Activated CD4-positive, CD25-positive, alpha-beta regulatory T cell treated with anti-CD3 and anti-CD28 coated beads, Interleukin-2, amount 50 U/mL, for 16 hours (primary cell): ENCODE measurements at places on chromosomes 3 and 15.

DNA sequence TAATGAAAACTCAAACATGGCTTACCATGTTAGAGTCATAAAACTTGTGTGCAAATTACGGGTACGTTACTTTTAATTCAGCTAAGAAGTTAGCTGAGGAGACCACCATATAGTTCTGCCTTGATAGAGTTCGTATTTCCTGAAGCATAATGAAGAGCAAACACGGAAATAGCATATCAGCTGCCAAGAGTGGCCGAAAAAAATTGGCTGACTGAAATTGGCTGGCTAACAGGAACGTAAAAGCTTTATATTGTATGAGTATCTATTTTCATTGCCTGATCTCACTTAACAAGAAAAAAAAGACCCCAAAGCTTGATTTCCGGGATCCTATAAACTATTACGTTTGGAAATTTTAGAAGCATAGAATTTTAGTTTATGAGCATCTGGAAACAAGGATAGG is 1222.9 kb downstream of the ZPLD1 start:
- DNase-seq, result no peak

GRCh38 chr15:85480923-85481322 is 100.5 kb downstream of the AKAP13 start:
- no peak for DNase-seq

DNA sequence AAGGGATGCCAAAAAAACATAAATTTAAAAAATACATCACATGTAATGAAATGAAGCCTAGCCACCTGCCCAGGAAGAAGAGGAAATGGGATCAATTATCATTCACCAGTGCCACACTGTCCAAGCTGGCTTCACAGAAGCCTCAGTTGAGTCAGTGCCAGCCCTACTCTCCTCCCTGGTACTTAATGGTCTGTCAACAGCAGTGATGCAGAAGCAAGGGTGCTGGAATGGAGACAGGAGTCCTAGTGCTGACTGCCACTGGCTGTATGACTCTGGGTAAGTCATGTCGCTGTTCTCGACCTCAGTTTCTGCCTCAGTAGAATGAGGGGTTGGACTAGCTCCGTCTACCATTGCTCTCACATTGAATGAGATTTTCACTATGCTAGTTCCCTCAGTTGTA is 78.5 kb upstream of the LARS2 start:
- no peak for DNase-seq

DNA sequence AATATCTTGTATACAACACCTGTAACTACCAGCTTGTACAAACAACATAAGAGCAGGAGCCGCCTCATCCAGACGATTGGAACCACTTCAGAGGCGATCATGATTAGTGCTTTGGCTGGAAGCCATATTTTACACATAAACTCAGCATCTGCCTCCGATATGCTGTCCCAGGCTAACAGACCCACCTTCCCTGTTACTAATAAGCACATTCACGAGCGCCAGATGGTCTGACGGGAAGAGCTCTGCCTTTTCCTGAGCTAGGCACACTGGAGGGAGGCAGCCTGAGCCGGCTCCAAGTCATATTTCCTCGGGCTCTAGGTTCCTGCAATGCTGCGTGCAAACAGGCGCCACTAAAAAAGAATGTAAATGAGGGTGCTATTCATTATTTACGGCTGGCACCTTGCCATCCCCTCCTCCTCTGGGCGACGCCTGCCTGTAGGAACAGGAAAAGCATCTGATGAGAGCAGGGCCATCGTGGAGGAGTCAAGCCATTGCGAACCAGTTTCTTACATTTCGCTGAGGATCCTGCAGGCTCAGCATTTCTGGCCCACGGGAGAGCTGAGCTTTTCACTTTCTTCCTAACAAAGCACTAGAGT is 98.2 kb downstream of the ANXA2 start:
- no peak for DNase-seq

DNA sequence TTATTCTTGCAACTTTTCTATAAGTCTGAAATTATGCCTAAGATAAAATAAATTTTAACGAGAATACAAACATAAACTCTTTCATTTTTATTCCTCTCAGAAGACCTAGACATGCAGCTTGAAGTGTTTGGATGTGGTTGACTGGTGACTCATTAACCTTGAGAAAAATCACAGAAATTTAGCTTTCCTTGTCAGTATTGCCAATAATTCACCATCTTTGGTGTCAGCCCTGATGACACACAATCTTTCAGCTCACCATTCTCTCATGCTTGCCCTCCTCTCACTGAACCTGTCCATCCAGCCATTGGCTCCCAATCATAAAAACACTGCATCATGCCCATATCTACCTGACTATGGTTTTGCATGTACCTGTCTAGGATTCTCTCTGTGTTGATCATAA is 22.6 kb upstream of the TNFAIP8L3 start:
- no peak for DNase-seq

DNA sequence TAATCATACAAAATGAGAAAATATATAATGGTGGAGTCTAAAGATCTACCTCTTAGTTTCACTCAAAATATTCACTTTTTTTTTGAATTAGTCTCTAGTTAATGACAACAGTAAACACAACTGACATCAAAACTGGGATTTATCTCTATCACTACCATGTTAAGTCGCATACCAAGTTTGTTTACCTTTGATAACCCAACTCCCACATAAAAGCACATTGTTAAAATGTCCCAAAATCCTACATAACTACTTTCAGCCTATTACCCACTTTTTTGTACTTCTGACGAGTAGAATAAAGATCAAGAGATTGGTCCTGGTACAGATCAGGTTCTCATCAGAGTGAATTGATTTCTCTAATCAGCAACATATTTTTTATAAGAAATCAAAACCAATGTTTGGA is 518.5 kb downstream of the EPHA3 start:
- no peak for DNase-seq

DNA sequence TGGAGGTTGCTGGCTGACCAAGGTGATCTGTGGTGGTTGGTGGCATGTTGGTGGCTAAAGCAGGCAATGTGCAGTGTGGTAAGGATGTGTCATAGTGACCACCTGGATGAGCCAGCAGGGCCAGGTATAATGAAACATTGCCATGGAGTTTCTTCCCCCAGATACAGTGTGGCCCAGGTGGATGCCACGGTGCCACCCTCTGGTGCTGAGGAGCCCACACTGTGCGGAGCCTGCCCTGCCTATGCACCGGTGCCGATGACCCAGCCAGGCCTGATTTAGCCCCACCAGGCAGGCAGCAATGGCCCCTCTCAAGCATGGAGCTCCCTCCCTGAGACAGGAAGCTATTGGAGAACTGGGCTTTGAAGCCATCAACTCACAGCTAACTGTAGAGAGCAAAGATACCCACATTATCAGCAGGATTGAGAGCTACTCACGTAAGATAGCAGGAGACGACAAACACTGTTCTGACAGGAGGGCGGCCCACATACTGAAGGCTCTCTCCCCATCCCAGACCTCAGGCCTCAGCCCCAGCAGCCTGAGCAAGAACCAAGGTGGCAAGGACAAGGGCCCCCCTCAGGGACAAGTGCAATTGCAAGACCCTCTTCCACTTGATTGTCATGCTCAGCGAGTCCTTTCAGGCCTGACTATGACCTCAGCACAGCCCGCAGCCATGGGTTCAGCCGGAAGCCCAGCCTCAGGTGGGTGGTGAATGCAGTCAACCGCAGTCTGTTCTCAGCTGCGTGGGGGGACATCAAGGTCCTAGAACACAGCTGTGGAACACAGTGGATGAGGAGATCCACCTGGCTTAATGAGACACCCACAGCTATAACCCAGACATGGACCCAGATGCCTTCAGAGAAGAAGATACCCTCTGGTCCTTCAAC is 82.8 kb upstream of the CDV3 start:
- peak; percentile 41 for DNase-seq

GRCh38 chr3:173531602-173532001 is 134.1 kb downstream of the NLGN1 start:
- DNase-seq, result no peak

GRCh38 chr3:190618330-190619030 is 104.6 kb downstream of the IL1RAP start:
- no peak for DNase-seq

DNA sequence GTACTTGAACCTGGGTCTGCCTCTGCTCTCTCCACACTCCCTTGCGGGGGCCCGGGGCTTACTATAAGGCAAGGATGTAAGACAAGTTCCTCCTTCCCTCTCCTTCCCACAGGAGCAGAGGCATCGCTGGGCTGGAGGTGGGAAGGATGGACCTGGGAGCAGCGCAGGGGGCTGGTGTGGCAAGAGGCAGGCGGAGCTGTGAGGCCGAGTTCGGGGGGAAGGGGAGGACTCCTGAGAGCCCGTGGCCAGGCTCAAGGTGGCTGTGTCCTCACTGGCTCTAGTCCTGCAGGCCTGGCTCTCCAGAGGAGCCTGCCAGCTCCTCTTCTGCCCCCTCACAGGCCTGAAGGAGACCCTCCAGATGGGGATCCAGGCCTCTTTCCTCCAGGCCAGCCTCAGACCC is 1.0 kb upstream of the NR2E3 start:
- DNase-seq, result no peak

DNA sequence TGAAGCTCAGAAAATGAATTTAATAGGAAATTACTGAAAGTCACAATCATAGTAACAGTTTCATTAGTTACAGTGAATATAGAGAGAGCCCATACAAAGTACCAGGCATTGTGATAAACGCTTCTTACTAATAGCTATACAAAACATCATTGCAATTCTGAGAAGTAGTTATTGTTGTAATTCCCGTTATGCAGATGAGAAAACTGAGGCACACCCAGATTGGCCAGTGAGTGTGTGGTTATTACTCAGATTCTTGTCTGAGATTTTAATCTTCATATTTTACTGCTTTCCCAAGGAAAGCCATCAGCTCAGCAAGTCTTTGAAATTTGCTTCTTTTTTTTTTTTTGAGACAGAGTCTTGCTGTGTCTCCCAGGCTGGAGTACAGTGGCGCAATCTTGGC is 14.3 kb downstream of the FLNB start:
- DNase-seq, result no peak

- no peak for DNase-seq
Observed at GRCh38 chr15:40471105-40471807, 472 bp downstream of the CHST14 start.
